COR-L47 (cell line): ENCODE measurements at places on chromosomes 12 and 14.

DNA sequence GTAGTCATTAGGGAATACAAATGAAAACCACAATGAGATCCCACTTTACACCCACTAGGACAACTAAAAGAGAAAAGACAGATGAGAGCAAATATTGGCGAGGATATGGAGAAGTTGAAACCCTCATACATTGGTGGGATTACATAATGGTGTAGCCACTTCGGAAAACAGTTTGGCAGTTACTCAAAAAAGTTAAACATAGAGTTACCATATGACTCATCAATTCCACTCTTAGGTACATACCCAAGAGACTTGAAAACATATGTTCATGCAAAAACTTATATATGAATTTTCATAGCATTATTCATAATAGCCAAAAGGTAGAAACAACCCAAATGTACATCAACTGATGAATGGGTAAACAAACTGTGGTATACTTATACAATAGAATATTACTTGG, 27.1 kb downstream of the ALDH1L2 start:
- no peak for DNase-seq

- no peak for DNase-seq
These were observed 60.1 kb downstream of the TSPAN9 start for GRCh38 chr12:3137268-3137781.

DNA sequence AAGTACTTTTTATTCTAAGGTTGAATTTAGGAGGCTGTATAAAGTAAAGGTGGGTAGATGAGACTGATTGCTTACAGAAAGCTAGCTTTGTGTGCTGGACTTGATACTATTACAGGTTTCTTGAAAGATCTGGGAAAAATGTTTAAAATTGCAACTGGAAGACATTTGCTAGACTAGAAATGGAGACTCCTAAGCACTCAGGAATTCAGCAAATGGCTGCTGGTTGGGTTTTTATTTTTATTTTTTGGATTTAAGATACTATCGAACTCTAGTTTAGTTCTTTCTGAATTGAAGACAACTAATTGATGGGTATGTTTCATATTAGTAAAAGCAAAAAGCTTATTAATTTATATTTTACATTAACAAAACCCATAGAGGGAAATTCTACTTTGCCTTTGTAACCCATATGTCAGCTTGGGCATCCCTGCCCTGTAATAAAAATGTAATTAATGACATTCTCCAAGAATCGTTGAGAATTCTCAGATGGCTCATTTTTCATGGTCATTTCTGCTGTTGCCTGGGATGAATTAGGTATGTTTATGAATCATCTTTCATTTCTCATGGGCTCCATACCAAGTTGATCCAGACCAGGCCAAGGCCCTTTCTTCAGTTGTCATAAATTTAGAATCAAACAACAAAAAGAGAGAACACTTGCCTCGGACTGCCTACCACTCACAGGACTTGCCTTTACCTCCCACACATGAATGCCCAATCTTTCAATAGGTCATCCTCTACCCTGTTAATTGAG, 102.1 kb downstream of the ERGIC2 start:
- DNase-seq = no peak

DNA sequence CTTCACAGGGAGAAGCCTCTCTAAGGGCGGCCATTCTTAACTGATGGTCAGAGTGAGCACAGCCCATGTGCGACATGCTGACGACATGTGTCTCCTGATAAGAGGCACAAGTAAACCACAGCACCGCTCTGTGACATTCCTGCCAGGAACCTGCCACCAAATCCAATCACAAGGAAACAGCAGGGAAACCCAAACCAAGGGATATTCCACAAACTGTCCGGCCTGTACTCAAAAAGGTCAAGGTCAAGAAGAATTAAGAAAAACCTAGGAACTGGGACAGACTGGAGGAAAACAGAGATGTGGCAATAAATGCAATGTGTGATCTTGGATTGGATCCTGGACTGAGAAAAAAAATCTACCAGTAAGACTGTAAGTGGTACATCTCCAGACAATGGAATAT, 91.9 kb downstream of the SYNE3 start:
- no peak for DNase-seq

DNA sequence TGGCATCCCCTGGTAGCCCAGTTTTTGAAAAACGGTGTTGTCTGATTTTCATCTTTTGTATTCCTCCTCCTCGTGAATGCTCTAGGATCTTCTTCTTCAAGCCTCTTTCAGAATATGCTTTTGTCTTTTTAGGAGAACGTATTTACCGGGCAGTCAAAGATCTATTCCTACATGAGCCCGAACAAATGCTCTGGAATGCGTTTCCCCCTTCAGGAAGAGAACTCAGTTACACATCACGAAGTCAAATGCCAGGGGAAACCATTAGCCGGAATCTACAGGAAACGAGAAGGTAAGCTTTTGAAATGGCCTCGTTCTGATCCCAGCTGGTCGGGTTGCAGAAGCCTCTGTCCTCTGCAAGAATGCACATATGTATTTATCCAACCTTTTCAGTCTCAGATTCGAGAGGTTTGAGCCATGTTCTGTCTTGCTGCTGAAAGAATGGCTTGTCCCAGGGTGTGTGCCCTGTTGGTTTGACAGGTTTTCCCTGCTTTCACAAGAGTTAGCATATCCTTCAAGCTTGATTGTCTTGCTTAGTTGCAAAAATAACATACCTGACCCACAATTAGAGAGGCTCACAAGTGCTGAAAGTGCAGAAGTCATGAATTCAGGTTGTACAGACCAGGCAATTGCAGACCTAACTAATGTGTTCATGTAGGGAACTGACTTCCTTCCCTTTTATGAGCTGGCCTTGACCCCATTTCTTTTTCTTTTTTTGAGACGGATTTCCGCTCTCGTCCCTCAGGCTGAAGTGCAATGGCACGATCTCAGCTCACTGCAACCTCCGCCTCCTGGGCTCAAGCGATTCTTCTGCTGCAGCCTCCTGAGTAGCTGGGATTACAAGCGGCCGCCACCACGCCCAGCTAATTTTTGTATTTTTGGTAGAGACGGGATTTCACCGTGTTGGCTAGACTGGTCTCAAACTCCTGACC, 6.8 kb downstream of the KMT5A start:
- no peak for DNase-seq

GRCh38 chr14:64562436-64562835, 12.7 kb downstream of the PPP1R36 start:
- DNase-seq = no peak

- DNase-seq = no peak
These were observed 38.2 kb upstream of the SNX6 start for GRCh38 chr14:34668111-34668510.

DNA sequence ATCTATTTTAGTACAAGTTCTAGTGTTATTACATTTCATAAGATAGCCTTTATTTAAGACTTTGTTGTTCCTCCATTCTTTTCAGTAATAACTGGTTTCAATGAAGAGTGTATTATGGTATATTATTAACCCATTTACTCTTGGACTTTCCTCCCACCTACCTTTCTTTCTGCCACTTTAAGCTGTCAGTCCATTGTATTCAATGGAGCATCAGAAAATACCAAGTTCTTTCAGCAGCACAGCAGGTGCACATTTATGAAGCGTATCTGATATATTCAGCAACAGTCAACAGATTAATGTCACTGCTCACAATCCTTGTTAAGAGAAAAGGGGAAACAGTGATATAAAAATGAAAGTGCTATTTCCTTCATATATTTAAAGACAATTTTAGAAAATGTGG, 660.9 kb downstream of the C12orf50 start:
- peak; percentile 76 for DNase-seq

- no peak for DNase-seq
These were observed 10.8 kb upstream of the SPTSSA start for GRCh38 chr14:34472706-34473279.

- peak; percentile 34 for DNase-seq
These were observed 27.7 kb downstream of the PPP2R5C start for GRCh38 chr14:101789222-101789621.

DNA sequence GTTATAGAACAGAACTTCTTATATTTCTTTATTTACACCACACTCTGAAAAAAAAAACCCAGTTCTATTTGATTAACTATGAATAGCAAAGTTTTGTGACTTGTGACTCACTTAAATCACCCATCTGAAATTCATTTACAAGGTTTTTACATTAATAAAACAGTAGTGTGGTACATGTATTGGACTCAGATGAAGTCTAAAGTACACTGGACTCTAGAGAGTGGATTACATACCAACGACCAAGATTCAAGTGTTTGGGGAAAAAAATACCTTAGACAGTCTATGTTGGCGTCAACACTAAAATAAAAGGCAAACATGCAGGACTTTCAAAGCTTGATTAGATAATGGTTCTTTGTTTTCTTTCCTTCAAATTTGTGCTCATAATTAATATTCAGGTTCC, 85.7 kb downstream of the SLC38A1 start:
- DNase-seq = no peak

- DNase-seq = no peak
These were observed 43.3 kb upstream of the CSRP2 start for GRCh38 chr12:76921891-76922664.

DNA sequence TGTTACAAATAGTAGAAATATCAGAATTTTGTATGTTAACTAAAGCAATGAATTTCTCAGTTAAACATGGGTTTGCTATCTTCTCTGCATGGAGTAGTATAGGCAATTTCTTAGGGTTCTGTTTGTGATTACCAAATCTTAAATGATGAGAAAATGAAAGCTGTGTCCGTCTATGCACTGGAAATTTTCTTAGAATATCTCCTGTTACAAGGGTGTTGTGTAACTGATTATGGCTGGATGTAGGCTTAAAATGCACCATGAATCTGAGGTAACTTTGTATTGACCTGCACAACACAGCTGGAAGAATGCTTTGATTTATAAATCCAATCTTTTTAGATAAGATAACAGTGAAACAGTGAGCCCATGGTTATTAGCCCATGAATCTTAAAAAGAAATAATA, 17.8 kb downstream of the TRIP11 start:
- DNase-seq = no peak

DNA sequence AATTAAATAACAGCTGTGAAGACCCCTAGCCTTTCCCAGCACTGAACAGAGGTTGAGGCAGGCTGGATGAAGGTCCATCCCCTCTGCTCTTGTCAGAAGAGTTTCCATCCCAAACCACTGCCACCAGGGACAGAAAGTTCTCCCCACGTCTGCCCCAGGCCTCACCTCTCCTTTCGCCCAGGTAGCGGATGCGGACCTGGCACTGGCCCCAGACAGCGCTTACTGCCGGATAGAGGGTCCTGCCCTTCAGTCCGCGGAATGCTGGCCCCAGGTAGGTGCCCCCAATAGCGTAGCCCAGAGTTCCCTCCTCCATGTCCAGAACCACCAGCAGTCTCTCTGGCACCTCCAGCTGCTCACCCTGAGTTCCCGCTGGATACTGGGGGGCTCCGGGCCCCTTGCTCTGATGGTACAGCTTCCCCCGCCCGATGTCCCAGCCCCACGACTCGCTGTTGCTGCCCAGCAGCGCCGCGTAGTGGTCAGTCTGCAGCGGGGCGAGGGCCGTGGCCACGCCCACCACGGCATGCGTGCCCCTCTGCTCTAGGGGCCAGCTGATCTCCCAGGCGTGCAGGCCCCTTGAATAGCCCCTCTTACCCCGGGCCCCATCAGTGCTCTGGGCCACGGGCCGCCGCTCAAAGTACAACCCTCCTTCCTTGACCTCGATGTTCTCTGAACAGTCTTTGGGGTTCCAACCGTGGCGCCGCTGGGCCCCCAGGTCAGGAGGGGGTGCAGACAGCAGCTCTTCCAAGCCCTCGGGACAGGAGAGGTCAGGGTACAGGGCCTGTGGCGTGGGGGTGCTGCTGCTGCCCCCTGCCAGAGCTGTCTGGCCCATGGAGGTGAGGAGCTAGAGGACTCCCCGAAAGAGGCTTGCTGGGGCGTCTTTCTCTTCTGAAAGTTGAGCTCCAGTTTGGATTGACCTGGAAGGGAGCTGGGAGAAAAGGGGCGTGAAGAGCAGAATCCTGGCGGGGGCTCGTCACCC, 742 bp downstream of the SPSB2 start:
- peak; percentile 34 for DNase-seq

- DNase-seq = no peak
These were observed 25.3 kb upstream of the SPTLC2 start for GRCh38 chr14:77641534-77642341.

DNA sequence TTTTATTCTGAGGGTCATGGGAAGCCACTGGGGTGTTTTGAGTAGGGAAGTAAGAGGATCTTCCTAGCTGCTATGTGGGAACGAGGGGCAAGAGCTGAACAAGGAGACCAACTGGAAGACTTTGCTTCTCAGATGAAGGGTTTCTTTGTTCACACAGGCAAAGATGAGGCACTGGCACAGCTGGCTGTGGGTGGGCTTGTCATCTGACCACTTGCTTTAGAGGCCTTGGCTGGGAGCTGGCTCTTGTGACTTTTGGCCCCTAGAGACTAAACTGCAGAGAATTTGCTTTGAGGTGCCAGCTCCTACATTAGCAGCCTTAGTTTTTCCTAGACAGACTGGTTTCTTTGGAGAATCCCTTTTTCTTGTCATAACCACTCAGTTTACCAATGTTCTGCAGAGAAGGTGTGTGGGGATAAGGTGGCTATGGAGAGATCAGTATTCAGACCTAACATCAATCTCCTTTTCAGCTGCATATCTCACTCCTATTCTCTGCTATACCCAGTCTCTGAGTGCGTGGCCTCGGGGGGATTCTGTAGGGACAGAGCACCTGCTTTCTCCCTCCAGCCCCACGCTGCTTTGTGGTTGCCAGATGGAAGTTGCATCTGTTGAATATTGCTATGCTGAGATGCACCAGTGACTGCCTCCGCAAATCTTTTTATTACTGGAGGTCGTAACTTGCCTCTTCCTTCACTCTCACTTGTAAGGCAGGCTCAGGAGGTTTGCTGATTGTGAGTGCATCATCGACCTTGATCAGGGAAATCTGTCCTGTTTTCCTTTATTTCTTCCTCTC, 12.7 kb downstream of the PPP2R5C start:
- DNase-seq = no peak

DNA sequence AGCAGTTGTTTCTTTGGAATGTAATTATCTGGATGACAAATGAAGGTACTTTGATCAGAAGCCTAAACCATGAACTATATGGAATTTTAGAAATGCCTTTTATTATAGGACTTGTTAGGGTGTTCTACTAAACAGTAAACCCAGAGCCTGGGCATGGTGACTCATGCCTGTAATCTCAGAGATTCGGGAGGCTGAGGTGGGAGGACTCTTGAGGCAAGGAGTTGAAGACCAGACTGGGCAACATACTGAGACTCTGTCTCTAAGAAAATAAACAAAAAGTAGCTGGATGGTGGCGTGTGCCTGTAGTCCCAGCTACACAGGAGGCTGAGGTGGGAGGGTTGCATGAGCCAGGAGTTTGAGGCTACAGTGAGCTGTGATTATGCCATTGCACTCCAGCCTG, 23.9 kb downstream of the PALS1 start:
- DNase-seq = no peak
